Inflammatory macrophage (primary cell): ENCODE measurements at places on chromosomes 4 and X.
A peak's percentile ranks its signal among the peaks of the same experiment; 100 is the strongest.

- peak; percentile 37 for DNase-seq
These were observed 81.9 kb downstream of the HMGB2 start for GRCh38 chr4:173252024-173252935.

DNA sequence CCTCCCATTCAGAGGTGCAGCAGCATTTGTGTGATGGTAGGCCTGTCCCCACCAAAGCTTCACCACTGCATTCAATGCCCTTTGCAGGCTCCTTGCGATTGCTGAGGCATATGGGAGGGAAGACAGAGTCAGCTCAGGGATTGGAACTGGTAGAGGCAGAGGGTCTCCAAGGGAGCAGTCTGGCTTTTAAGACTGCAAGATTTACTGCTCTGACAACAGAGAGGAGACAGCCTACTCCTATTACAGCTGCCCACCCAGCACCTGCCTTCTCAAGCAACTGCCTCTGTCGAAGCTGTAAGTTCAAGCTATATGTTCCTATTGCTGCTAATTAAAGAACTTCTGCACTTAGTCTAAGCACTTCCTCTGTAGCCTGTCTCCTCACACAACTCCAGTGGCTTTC lies 481.8 kb downstream of the FGF13 start:
- no peak for DNase-seq

GRCh38 chr4:123408471-123409084 lies 12.0 kb downstream of the SPRY1 start:
- DNase-seq, result no peak

DNA sequence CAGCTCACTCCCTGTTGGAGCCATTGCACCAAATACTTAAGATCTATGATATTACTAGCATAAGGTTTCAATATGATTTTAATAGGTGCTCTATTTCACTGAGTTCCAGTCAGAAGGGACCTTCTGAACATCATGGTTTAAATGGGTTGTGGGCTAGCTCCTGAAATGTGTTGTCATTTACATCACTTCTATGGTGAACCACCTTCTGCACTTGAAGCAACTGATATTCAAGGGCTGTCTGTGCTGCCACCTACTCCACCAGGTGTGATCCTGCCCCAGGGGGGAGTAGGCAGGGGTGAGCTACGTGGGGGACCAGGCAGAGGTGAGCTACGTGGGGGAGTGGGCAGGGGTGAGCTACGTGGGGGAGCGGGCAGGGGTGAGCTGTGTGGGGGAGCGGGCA lies 35.2 kb downstream of the RNF175 start:
- no peak for DNase-seq

- no peak for DNase-seq
These were observed 22.2 kb downstream of the SATL1 start for GRCh38 chrX:85221361-85221760.

DNA sequence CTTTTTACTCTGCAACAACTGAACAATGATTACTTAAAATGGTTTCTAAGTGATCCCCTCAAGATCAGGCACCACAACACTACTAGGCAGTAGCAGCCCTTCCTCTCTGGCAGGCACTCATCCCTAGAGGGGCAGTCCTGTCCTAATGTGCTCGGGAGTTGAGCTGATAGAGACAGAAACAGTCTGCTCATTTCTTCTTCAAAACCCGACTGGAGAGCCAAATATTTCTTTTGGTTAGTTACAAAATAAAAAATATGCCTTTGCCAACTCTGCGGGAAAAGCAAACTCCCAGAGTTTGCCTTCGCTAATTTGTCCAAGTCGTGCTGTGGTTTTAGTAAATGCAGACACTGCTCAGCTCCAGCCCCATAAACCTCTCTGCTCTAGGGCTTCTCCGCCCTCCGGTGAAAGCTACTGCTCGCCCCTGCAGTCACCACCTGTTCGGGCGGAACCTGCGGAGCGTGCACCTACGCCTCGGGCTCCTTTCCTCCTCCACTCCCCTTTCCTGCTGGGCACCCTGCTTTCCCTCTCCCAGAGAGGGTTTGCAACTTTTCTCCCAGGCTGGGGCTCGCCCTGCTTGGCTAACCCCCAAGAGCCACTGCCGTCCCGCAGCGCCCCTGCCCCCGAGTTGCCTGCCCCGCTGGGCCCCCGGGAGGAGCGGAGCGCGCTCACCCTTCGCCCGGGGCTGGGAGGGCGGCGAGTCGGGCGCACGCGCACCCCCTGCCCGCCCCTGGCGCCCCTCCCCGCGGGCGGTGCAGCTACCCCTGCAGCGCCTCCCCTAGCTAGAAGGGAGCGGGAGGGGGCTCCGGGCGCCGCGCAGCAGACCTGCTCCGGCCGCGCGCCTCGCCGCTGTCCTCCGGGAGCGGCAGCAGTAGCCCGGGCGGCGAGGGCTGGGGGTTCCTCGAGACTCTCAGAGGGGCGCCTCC lies at the start of gene NPNT:
Gene NPNT (plus strand): TSS at position 812 of the 923 bp plus-strand sequence. CDS start 182 bp downstream, outside the sequence.
- no peak for DNase-seq

GRCh38 chr4:66032571-66032970 lies 362.3 kb upstream of the EPHA5 start:
- no peak for DNase-seq

GRCh38 chrX:83510510-83511062 lies 2.5 kb downstream of the POU3F4 start:
- DNase-seq, result no peak

- DNase-seq, result no peak
These were observed 1.6 kb downstream of the RP2 start for GRCh38 chrX:46838486-46838870.

GRCh38 chrX:41604766-41605543 lies 83.8 kb upstream of the GPR34 start:
- DNase-seq, result peak; percentile 4
